ENCODE measurements at places on chromosomes 6 and 20.

- DNase-seq: no peak
These were observed 73.9 kb downstream of the BACH2 start for GRCh38 chr6:90222724-90223198.

GRCh38 chr20:23666189-23666588 is 22.6 kb downstream of the CST4 start:
- DNase-seq: no peak

DNA sequence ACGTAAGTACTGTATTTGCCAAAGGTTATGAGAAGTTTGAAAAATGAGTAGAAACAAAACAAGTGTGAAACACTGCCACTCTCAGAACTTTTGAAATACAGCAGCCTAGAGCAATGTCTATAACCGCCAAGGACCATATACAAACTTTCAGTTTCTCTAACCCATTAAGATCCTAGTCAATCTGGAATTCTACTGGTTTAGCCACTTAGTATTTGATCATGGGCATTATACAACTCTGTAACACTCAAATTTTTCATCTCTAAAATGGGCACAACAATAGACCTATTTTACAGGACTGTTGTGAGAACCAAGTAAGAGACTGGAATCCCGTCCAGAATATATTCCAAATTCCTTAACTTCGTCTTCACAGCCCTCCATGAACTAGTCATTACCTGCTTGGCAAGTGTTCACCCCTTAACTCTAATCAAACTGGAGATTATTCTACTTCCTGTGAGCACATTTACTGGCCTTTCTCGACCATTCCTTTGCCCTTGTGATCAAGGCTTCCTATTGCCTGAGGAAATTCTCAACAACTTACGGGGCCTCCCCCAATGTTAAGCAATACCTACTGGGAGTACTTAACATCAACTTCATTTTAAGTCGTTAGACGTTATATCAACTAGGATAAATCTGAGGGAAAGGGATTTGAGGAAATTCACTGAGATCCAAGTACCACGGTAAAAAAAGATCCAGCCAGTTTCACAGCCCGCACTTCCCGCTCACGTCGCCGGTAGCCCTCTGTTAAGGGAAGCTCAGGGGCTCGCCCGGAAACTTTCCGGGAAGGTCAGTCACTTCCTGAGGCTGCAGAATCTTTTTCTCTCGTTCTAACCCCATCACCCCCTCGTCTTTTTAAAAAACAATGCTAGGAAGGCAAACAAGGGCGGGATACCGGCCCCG is 1.1 kb downstream of the EIF2S2 start:
- peak; percentile 39 for DNase-seq

GRCh38 chr6:114375541-114376192 is 32.8 kb upstream of the HS3ST5 start:
- no peak for DNase-seq

DNA sequence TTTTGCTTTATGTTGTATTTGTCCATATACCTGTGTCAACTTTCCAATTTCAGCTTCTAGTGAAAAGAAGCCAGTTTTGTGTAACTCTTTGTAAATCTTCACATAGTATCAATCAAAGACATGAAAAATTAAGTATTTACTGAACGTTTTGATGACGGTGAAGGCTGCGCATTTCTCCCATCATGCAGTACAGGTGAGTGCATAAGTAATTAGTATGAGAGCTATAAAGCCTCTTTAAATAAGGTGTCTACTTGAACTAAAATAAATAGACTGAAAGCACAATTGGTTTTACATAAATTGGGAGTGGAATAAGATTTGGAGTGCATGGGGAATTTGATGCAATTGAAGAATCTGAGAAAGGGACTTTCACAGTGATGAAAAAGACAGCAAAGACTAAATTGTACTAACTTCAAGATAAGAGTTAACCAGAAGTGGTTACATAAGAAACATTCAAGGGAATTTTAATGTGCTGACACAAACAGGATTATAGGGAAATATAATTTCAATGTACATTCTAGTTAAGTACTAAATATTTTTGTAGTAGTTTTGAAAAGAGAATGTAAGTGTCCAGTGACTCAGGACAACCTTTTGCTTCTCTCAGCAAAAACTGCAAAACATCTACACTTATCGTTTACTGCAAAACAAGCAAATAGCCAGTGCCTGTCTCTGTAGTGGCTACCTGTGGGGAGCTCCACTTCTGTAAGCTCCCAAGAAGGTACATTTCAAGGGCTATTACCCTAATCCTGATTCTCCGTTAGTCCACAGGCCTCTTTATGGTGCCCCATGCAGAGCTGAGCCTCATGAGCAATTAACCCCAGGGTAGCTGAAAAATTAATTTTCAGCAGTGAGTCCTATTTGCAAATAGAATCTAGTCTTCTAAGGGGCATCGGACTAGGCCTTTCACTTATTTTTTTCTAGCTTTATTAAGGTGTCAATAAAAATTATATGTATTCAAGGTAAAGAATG is 13.0 kb downstream of the TENT5A start:
- no peak for DNase-seq

GRCh38 chr6:484746-485145 is 93.2 kb downstream of the IRF4 start:
- DNase-seq: no peak

Data from epithelial cell of proximal tubule (primary cell).